ENCODE measurements at places on chromosomes 4 and X. TPM values are rescaled to one million over a fixed set of nuclear protein-coding genes. Genes with fewer than 3 reads are reported as not detected.

CLNK gene
- 0.79 TPM for total RNA-seq

PDZD4 gene
- 0.26 TPM for total RNA-seq

DNA sequence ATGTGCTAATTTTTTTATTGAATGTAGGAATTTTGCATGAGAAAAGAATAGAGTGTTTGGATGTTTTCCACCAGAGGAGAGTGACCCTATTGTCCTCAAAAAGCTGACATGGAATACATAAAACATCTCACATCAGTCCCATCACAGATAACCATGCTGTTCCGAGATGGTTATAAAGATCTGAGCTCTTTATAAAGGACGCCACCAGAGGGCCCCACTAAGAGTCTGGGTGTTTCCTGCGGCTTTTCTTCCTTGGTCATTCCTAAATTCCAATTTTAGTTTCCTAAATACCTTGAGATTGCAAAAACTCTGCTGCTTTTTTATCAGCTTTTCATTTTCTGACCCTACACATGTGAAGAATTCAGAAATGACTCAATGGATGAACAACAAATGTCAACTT, 504.5 kb upstream of the FRG1 start:
- no peak for DNase-seq

DNA sequence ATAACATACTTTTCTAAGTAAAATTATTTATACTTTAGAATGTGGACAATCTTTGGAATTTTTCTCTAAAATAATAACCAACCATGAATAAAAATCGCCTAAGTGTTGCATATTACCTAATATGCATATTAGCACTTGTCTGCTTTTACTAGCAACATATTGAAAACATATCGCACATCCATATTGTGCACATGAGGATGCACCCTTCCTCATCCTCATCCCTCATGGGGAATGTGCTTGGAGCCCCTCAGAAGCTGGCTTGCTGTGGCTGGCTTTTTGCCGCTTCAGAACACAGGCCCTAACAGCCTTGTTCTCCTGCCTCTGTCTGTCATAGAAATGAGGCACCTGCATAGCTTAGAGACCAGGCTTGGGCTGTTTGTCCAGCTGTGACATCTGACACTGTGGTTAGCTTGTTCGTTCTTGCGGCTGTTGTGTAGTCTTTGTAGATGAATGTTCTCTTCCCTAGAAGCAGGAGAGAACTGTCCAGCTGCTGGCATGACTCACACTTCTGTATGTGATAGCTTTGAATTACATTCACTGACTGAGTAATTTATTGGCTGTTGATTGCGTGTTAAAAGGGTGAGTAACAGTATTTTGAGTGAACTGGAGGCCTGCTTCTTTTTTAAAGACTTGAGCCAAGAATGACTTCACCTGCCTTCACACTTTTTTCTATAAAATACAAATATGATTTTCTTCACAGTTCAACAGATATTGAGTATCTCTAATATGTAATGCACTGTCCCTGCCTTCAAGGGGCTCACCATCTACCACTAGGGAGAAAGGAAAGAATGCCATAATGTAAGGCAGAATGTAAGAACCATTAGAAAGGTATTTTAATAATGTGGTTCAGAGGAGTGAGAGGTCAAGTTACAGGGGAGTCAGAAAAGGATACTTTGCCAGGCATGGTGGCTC, 81.9 kb downstream of the HMGB2 start:
- no peak for DNase-seq

DNA sequence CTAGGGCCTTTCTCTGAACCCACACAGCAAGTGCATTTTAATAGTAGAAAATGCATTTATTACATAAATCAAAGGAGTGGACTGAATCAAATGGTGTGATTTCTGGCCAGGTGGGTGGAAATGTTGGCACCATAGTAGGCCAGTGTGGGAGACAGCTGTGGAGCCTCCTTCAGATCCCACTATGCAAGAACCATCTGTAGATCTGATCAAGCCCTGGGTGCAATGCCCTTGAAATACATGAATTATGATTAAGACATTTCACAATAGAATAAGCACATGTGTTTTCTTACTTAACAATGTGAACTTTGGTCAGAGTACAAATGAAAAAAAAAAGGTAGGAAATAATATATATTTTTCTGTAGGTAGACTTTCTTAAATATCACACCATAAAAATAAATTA, 204.3 kb downstream of the PCDH7 start:
- no peak for DNase-seq

DNA sequence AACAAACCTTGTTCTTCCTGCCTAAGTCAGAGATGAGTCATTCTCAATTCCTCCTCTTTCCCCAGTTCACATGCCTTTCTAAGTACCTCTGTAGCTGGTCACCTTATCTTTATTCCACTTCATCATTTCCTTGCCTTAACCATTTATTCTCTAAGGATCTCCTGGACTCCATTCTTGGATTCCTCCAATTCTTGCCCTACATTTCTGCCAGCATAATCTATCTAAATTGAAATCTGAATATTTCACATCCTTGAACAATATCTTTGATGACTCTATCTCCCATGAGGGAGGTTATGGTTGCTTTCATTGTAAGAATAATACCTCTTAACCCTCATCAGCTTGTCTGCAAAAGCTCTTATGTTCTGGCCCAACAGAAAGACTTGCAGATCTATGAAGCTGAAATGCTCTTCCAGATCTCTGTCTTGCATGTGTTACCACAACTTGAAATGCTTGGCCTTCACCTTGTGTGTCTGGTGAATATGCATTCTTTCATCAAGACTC, 28.6 kb upstream of the PDE5A start:
- DNase-seq = no peak

DNA sequence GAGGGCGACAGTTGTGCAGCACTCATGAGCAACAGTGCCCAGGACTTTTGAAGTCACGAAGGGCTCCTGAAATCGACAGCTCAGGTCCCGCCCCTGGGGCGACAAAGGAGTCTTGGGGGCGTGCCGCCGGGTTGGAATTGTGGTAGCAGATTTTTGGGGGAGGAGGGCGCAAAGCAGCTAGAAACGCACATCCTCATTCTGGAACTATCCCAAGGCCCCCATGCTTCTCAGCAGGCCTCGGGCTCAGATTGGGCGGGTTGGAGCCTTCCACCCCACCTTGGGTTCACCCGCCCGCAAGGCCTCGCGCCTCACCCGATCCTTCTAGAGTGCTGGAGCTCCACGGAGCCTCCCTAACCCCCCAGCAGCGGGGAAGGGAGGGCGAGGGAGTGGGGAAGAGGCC, 85.5 kb downstream of the HPRT1 start:
- DNase-seq = no peak

DNA sequence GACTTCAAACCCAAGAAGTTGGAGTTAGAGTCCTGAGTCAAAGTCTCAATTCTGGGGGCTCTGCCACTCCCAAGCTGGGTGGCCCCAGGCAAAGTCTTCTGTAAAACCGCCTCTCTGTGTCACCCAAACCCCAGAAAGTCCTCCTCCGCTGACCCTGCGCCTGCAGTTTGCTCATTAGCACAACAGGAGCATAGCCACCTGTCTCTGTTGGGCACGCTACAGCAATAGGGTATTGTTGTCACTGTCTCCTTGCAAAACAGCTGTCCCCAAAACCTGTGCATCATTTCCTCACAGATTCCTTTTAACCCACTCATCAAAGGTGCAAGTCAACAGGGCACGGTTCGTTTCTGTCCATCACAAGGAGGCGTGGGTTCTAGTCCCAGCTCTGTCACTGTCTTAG, 8.0 kb upstream of the DGAT2L6 start:
- DNase-seq = no peak

GRCh38 chr4:14110407-14110806, 482.9 kb upstream of the BOD1L1 start:
- DNase-seq = no peak

- DNase-seq = peak; percentile 79
These were observed 83.4 kb downstream of the MSN start for GRCh38 chrX:65750674-65751469.

DNA sequence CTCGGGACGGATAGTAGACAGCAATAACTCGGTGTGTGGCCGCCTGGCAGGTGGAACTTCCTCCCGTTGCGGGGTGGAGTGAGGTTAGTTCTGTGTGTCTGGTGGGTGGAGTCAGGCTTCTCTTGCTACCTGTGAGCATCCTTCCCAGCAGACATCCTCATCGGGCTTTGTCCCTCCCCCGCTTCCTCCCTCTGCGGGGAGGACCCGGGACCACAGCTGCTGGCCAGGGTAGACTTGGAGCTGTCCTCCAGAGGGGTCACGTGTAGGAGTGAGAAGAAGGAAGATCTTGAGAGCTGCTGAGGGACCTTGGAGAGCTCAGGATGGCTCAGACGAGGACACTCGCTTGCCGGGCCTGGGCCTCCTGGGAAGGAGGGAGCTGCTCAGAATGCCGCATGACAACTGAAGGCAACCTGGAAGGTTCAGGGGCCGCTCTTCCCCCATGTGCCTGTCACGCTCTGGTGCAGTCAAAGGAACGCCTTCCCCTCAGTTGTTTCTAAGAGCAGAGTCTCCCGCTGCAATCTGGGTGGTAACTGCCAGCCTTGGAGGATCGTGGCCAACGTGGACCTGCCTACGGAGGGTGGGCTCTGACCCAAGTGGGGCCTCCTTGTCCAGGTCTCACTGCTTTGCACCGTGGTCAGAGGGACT, 5.7 kb upstream of the MSANTD1 start:
- DNase-seq = peak; percentile 73

Data from activated CD4-positive, alpha-beta T cell treated with anti-CD3 and anti-CD28 coated beads, Interleukin-2, amount 10 ng/mL, durations not matched to agents 24 days and 14 days (primary cell).